HT1080 (cell line): ENCODE measurements at places on chromosomes 12 and 14. TPM values are rescaled to one million over a fixed set of nuclear protein-coding genes. Genes with fewer than 3 reads are reported as not detected.

Gene RBP5
- not detected in 2 replicates for total RNA-seq

Gene JPH4
- 32.5 and 36.3 TPM in 2 replicates for total RNA-seq

Gene SERPINA9
- not detected in 2 replicates for total RNA-seq

Gene GPR132
- total RNA-seq, result 0.21 and 0.40 TPM in 2 replicates

DNA sequence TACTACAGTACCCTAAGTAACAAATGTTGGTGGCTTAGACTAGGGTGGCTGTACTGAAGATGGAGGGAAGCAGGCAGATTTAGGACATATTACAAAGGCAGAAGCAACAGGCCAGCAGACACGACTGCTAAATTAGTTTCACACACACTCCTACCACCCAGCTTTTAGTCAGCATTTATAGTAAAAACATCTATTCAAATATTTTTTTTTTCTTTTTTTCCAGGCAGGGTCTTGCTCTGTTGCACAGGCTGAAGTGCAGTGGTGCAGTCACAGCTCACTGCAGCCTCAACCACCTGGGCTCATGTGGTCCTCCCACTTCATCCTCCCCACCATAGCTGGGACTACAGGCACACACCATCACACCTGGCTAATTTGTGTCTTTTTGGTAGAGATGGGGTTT lies 72.9 kb downstream of the CDK17 start:
- no peak for DNase-seq

DNA sequence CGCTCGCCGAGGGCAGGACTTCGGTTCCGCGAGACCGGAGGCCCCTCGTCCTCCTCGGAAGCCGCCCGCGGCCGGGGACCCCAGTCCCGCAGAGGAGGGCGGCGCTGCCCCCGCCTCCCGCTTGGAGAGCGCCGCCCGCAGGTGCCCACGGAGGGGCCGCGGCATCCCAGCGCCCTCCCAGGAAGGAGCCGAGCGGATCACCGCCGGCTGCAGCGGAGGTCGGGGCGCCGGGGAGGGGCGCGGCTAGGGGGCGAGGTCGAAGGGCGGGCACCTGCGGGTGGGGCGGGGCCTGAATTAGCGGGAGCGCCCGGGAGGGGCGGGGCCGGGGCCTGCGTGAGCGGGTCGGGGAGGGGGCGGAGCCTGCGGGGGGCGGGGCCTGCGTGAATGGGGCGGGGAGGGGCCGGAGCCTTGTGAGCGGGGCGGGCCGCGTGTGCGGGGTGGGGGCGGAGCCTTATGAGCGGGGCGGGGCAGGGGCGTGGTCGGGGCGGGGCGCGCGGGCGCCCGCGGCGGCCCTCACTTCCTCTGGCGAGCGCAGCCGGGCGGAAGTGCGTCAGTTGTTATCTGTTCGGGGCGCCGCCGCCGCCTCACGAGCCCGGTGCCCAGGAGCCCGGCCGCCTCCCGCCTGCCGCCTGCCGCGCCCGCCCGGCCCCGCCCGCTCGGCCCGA lies at the start of gene FBRSL1:
Gene FBRSL1, plus strand, starts transcription at position 550 of the 665 bp plus-strand sequence.
- peak; percentile 36 for DNase-seq

- no peak for DNase-seq
Measured at GRCh38 chr14:99668307-99669295, 15.5 kb upstream of the CYP46A1 start.

DNA sequence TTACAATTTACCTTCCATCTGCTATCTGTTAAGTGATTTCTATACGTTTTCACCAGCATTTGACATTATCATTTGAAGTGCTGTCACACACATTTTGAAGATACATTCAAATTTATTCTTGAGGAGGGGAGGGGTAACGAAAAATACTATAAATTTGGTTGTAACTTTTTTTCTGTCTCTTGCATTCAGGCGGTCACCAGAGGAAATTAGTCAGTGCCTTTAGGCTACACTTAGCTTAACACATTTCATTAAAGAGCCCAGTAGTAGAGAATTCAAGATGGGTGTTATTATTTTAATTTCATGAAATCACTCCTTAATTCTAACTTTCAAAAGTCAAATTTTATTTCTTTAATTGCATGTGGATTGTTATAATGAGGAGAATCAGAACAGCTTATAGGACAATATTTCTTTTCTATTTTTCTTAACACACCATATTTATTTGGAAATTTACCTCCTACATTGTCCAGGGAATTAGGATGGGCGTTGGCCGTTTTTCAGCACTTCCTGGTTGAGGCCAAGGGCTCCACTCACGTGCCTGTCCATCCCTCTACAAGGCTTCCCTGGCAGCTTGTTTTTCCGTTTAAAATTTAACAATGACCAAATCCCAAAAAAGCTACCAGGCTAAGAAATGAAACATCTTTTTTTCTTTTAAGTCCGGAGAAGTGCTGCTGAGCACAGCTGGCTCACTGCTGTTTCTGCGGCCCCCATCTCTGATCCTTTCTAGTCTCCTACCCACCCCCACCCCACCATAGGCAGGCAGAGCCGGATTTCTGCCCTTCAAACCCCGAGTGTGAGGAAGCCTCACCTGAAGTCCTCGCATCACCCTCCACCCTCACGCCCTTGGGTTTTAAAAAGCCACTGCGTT lies 1.1 kb upstream of the FAR2 start:
- DNase-seq, result peak; percentile 34

DNA sequence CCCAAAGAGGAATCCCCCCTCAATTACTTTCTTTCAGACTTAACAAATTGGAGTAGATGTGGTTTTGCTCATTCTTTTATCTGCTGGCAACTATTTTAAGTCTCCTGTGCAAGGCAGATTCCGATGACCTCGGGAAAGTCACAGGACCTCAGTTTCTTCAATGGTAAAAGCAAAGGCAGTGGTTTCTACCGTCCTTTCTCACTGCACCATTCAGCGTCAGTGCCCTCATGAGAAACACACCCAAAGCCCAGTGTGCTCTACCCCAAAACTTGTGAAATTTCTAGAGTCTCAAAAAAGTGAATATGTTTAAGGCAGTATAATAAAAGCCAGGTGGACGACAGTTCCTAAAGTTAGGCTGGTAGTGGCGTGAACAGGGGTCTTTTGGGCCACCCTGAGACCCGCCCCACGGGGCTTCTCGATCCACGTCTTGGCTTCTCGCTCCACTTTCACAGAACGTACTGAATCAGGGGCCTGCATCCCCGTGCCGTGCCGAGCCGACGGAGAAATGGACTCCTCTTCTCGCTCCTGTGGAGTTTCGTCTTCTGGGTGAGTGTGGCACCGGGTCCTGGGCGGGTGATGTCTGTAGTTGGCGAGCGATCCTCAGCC lies 1.3 kb upstream of the ARHGAP5 start:
- no peak for DNase-seq

DNA sequence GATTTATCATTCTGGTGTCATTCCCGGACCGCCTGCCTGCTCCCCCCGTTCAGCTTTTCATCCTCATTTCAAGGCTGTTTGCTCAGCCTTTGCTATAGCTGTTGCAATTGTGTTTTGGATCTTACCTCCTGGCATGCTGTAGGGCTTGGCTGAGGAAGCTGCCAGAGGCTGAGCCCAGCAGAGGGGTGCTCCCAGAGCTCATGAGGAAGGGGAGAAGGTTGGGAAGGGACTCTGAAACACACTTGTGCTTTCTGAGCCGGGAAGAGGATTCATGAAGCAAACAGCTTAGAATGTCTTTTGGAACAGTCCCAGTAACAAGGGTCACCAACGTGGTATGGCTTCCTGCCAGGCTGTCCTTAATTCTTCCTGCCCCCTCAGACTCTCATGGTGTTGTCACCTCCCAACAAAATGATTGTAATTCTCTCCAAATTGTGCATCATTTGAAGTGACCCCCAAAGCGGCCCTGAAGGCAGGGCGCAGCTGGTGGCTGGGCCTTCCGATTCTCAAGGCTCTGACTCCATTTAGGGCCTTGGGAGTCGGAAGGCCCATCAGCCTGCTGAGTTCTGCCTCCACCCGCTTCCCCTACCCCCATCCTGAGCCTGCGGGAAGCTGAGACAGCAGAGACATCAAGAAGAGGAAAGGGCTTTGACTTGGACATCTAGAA lies 111.9 kb upstream of the ARHGAP5 start:
- DNase-seq, result peak; percentile 12

- peak; percentile 68 for DNase-seq
Measured at GRCh38 chr14:52951681-52952554, 1.1 kb upstream of the FERMT2 start.
